ENCODE measurements at places on chromosomes 11 and 22. TPM values are rescaled to one million over a fixed set of nuclear protein-coding genes. Genes with fewer than 3 reads are reported as not detected.

CLDN25 gene
- total RNA-seq: not detected

DNA sequence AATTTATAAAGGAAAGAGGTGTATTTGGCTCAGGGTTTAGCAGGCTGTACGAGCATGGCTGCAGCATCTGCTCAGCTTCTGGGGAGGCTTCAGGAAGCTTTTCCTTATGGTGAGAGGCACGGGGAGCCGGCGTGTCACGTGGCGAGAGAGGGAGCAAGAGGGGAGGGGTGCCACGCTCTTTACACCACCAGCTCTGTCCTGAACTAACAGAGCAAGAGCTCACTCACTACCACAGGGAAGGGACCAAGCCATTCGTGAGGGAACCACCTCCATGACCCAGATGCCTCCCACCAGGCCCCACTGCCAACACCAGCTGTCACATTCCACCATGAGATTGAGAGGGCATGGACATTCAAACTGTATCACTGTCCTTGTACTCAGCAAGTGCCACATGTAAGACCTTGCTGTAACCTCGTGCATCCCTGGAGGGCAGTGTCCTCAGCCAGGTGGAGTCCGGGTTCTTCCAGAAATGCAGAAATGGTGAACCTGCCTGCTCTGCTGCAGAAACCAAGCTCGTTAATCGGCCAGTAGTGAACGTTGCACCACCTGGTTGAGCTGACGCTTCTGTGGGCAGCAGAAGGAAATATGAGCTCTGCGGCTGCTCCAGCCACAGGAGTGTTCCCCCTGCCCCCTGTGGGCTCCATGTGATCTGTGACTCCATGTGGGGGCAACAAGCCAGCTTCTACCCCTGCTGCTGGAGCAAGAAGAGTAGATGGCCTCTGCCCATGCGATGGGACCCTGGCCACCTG, 368.6 kb downstream of the TBC1D22A start:
- H3K4me3 ChIP-seq: no peak overlapping the region
- H3K36me3 ChIP-seq: no peaks in the 10 kb centered on the region
- peak overlapping the region; percentile 69 for H3K27ac ChIP-seq
- H3K4me1 ChIP-seq: peaks cover 40% of the 10 kb centered on the region
- H3K27me3 ChIP-seq: no peaks in the 10 kb centered on the region

- H3K4me3 ChIP-seq: no peak overlapping the region
- no peak overlapping the region for H3K27ac ChIP-seq
- no peak for DNase-seq
- no peaks in the 10 kb centered on the region for H3K36me3 ChIP-seq
- no peaks in the 10 kb centered on the region for H3K4me1 ChIP-seq
These were observed 56.0 kb downstream of the INSC start for GRCh38 chr11:15170698-15171097.

DNA sequence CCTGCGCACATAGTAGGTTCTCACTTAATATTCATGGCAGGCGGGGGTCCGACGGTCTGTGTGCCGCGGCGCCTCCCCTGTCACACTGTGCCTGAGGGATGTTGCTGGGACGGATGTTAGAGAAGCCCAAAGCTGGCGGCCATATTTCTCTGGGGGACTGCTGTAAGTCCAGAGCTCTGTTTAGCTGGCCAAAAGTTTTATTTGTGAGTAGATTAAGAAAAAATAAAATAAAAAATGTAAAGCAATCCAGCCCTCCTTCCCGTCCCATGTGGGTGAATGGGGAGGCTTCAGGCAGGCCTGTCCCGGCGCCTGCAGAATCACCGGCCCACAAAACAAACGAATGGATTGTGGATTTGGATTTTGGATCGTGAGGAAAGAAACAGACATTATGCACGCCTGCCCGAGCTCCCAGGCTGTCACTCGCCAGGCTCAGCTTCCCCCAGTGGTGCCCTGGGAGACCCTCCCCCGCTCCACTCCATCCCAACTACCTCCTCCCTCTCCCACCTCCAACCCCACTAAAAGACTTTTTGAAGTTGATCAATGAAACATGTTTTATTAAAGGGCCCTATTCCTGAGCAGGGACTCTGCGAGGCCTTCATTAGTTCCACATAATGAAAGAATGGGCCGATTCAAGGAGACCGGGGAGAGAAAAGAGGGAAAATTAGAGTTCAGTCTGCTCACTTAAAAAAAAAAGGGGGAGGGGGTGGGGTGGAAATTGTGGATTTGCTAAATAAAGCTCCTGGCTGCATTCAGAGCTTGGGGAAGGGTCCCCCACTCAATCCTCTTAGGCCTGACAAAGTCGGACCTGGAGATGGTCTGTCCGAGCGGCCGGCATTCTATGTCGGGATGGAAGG, 20.4 kb upstream of the SCUBE1 start:
- no peak for DNase-seq
- H3K4me3 ChIP-seq: no peak overlapping the region
- no peaks in the 10 kb centered on the region for H3K36me3 ChIP-seq
- no peaks in the 10 kb centered on the region for H3K4me1 ChIP-seq
- H3K27me3 ChIP-seq: peaks cover 40% of the 10 kb centered on the region

CYTH4 gene
- total RNA-seq: 3.9 TPM

LRRN4CL gene
- 7.6 TPM for total RNA-seq

GRCh38 chr11:87252869-87253268, 215.1 kb downstream of the TMEM135 start:
- no peaks in the 10 kb centered on the region for H3K27me3 ChIP-seq
- H3K4me1 ChIP-seq: no peaks in the 10 kb centered on the region
- no peaks in the 10 kb centered on the region for H3K36me3 ChIP-seq
- no peak overlapping the region for H3K4me3 ChIP-seq
- no peak for DNase-seq
- no peak overlapping the region for H3K27ac ChIP-seq

GRCh38 chr11:72338741-72339140, 94.8 kb upstream of the PHOX2A start:
- no peak overlapping the region for H3K4me3 ChIP-seq
- DNase-seq: no peak
- no peaks in the 10 kb centered on the region for H3K36me3 ChIP-seq
- no peaks in the 10 kb centered on the region for H3K4me1 ChIP-seq

C22orf42 gene
- total RNA-seq: not detected

DNA sequence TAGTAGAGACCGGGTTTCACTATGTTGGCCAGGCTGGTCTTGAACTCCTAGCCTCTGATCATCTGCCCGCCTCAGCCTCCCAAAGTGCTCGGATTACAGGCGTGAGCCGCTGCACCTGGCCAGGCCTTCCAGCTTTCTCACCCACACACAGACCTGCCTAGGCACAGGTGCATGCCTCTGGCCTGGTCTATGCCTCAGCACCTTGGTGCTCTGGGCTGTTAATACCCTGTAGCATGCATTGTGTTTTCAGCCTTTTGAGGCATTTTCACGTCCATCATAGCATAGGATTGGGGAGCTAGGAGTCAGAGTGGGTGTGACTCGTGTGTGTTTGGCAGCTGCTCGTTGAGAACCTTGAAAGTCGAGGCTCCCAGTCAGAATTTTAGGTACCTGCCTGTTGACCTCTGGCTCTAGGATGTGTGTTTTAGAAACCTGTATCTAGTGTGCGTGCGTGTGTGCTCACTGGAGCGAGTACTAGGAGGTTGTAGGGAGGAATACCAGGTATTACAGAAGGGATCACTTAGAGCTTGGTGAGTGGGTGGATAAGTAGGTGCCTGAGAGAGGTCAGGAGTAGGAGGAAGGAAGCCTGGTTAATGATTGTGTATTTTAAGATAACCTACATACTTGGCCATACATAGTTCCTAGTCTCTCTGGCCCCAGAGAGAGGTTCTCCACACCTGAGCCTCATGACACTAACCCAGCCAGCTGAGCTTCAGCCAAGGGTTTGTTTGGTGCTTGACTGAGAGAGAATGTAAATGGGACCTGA, 20.0 kb downstream of the CRKL start:
- no peaks in the 10 kb centered on the region for H3K27me3 ChIP-seq
- H3K27ac ChIP-seq: peak overlapping the region; percentile 32
- peak; percentile 31 for DNase-seq
- H3K36me3 ChIP-seq: peaks cover 19% of the 10 kb centered on the region
- H3K4me3 ChIP-seq: no peak overlapping the region

DNA sequence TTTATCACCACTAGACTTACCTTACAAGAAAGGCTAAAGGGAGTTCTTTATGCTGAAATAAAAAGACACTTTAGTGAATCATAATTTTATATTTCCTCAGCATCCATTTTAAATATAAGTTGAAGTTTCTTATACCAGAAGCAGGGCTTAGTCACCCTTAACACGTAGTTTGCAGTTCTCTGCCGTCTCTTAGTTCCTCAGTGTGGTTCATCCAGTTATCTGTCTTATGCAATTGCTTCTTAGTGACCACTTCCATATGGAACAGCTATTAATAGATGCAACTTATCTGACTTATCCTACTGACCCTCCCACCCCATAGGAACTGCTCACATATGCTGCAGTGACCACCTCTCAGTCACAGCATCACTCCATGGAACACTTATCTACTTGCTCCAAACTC, 11.7 kb upstream of the SLC36A4 start:
- H3K4me1 ChIP-seq: no peaks in the 10 kb centered on the region
- H3K27ac ChIP-seq: no peak overlapping the region
- H3K36me3 ChIP-seq: no peaks in the 10 kb centered on the region
- H3K4me3 ChIP-seq: no peak overlapping the region

- H3K4me1 ChIP-seq: no peaks in the 10 kb centered on the region
- H3K4me3 ChIP-seq: no peak overlapping the region
- DNase-seq: no peak
These were observed 39.7 kb upstream of the CALCA start for GRCh38 chr11:15011776-15012345.

TREH gene
- not detected for total RNA-seq

GRCh38 chr11:128343870-128344269, 243.5 kb downstream of the ETS1 start:
- H3K27ac ChIP-seq: no peak overlapping the region
- peaks cover 2% of the 10 kb centered on the region for H3K4me1 ChIP-seq
- H3K27me3 ChIP-seq: no peaks in the 10 kb centered on the region
- no peak for DNase-seq
- no peaks in the 10 kb centered on the region for H3K36me3 ChIP-seq

- H3K27me3 ChIP-seq: no peaks in the 10 kb centered on the region
- peaks cover 37% of the 10 kb centered on the region for H3K4me1 ChIP-seq
These were observed 3.4 kb upstream of the KREMEN1 start for GRCh38 chr22:29069463-29069862.

LARGE1 gene
- 41.6 TPM for total RNA-seq

- no peak overlapping the region for H3K4me3 ChIP-seq
- H3K36me3 ChIP-seq: no peaks in the 10 kb centered on the region
- no peaks in the 10 kb centered on the region for H3K4me1 ChIP-seq
- no peak for DNase-seq
- H3K27me3 ChIP-seq: peaks cover 37% of the 10 kb centered on the region
- no peak overlapping the region for H3K27ac ChIP-seq
These were observed 45.1 kb downstream of the PHF21B start for GRCh38 chr22:44964722-44965078.

GRCh38 chr11:84289381-84289906, 1003.3 kb upstream of the CCDC90B start:
- H3K27me3 ChIP-seq: no peaks in the 10 kb centered on the region
- no peak overlapping the region for H3K27ac ChIP-seq
- H3K4me1 ChIP-seq: no peaks in the 10 kb centered on the region
- no peaks in the 10 kb centered on the region for H3K36me3 ChIP-seq
- no peak overlapping the region for H3K4me3 ChIP-seq
- DNase-seq: no peak

DNA sequence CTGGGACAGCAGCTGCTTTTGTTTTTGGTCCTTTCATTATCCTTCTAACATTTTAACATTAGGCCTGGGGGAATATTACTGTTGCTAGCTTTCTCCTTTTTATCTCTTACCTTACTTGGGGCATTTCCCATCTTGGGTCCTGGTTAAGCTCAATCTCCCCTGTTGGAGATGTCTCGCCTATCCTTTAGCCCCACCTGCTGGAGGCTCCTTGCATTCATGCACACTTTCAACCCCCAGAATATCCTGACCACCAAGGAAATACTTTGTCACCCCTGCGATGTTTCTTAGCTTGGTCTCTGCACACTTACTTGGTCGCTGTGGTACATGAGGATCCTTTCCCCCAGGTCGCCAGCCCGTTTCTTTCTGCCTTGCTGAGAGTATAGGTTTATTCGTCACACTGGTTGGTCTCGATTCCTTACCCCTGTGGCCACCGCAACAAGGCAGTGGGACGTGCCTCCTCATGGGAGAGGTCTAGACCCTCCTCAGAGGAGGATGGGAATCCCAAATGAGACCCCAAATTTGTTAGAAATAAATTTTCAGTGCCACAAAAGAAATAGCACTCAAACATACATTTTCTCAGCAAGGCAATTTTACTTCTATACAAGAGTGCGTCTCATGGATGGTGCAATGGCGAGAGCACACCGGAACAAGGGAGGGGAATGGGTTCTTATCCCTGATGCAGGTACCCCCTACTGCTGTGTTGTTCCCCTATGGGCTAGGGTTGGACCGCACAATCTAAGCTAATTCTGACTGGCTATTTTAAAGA, 5.4 kb upstream of the TXN2 start:
- peaks cover 32% of the 10 kb centered on the region for H3K36me3 ChIP-seq
- no peak overlapping the region for H3K4me3 ChIP-seq
- no peaks in the 10 kb centered on the region for H3K27me3 ChIP-seq
- H3K27ac ChIP-seq: no peak overlapping the region

MYRF gene
- total RNA-seq: 0.24 TPM

DNA sequence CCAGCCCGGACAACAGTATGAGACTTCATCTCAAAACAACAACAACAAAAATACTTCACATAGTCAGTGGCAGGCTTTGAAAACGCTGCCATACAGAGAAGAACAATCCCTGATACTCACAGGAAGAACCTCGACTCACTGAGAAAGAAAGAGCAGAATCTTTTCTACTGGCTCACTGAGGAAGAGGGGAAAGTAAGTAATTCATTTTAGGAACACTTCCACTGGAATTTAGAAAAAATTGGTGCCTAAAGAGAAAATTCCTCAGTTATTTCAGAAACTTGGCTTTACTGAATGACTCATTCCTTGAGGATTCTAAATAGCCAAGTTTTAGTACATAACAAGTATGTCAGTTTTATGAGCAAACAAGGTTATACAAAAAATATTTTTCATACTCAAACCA, 12.3 kb downstream of the NARS2 start:
- H3K4me3 ChIP-seq: no peak overlapping the region
- no peak for DNase-seq
- H3K27ac ChIP-seq: peak overlapping the region; percentile 54
- H3K27me3 ChIP-seq: no peaks in the 10 kb centered on the region

DNA sequence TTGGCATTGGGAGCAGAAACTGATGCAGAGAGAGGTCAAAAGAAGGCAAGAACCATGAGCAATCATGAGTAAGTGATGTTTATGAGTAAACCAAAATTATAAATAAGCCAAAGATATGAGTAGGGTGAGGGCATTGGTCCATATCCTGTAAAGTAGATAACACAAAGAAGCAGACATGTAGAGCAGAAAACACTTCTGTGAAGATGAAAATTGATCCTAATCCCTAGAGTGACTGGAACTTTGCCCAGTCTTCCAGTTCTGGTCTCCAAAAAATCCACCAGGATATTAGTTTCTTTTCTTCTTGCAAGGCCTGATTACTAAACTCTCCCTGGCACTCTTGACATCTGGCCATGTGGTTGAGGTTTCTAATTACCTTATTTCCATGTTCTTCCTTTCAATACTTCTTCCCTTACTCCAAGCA, 13.7 kb upstream of the DRD2 start:
- no peak for DNase-seq
- no peaks in the 10 kb centered on the region for H3K27me3 ChIP-seq
- H3K27ac ChIP-seq: no peak overlapping the region
- no peaks in the 10 kb centered on the region for H3K4me1 ChIP-seq

Measured in suprapubic skin (tissue), 4 donors.